ENCODE measurements at places on chromosomes 12 and 14. TPM values are rescaled to one million over a fixed set of nuclear protein-coding genes. Genes with fewer than 3 reads are reported as not detected.

Gene DPY19L2
- polyA plus RNA-seq = not detected

Gene OR5AU1
- polyA plus RNA-seq = not detected

Gene TSPAN19
- polyA plus RNA-seq = 0.09 TPM

Gene HPD
- polyA plus RNA-seq = 0.03 TPM

Gene SLC38A4
- 0.18 TPM for polyA plus RNA-seq

Gene CLMN
- polyA plus RNA-seq = 12.0 TPM

Gene KCNJ8
- polyA plus RNA-seq = not detected

Gene TMEM30B
- polyA plus RNA-seq = 20.1 TPM

Gene MMP17
- 8.1 TPM for polyA plus RNA-seq

Gene SLC48A1
- 11.8 TPM for polyA plus RNA-seq

Gene PIANP
- not detected for polyA plus RNA-seq

Gene SYNDIG1L
- polyA plus RNA-seq = not detected

Gene LUM
- not detected for polyA plus RNA-seq

Gene IL31
- polyA plus RNA-seq = not detected

Gene MIPOL1
- 2.7 TPM for polyA plus RNA-seq

Gene PIK3C2G
- 1.9 TPM for polyA plus RNA-seq

Gene ADAM21
- 0.71 TPM for polyA plus RNA-seq

Gene GARIN6
- polyA plus RNA-seq = not detected

Gene RNASE7
- 30.9 TPM for polyA plus RNA-seq

Gene TBC1D30
- 0.49 TPM for polyA plus RNA-seq

Gene LALBA
- polyA plus RNA-seq = not detected

Gene PMCH
- polyA plus RNA-seq = not detected

Gene ANKS1B
- polyA plus RNA-seq = not detected

Gene DAAM1
- 15.1 TPM for polyA plus RNA-seq

Gene DHRS4L2
- 15.7 TPM for polyA plus RNA-seq

Gene PPP2R5E
- 18.3 TPM for polyA plus RNA-seq

Gene CMA1
- not detected for polyA plus RNA-seq

Gene RERG
- polyA plus RNA-seq = not detected

Gene OTOGL
- polyA plus RNA-seq = not detected
